ENCODE measurements at places on chromosomes 3 and 15. TPM values are rescaled to one million over a fixed set of nuclear protein-coding genes. Genes with fewer than 3 reads are reported as not detected.
A peak's percentile ranks its signal among the peaks of the same experiment; 100 is the strongest.

INAFM2 gene
- 22.8 TPM for total RNA-seq

SPTSSB gene
- total RNA-seq = not detected

GRCh38 chr3:186277268-186277909, 84.6 kb downstream of the DGKG start:
- H3K4me3 ChIP-seq = no peak overlapping the region
- no peaks in the 10 kb centered on the region for H3K4me1 ChIP-seq
- no peak overlapping the region for H3K27ac ChIP-seq

GRCh38 chr15:42973114-42973513, 52.5 kb upstream of the TTBK2 start:
- H3K4me1 ChIP-seq = no peaks in the 10 kb centered on the region
- DNase-seq = no peak
- no peak overlapping the region for H3K27ac ChIP-seq

- DNase-seq = no peak
- no peak overlapping the region for H3K4me3 ChIP-seq
- peaks cover 33% of the 10 kb centered on the region for H3K36me3 ChIP-seq
- peaks cover 14% of the 10 kb centered on the region for H3K4me1 ChIP-seq
- no peaks in the 10 kb centered on the region for H3K27me3 ChIP-seq
Measured at GRCh38 chr3:45606991-45607712, 12.6 kb downstream of the LIMD1 start.

HACL1 gene
- 21.4 TPM for total RNA-seq

GRCh38 chr3:129481766-129482332, 41.8 kb downstream of the IFT122 start:
- peak overlapping the region; percentile 68 for H3K27ac ChIP-seq
- DNase-seq = peak; percentile 77
- peaks cover 8% of the 10 kb centered on the region for H3K36me3 ChIP-seq
- no peak overlapping the region for H3K4me3 ChIP-seq
- no peaks in the 10 kb centered on the region for H3K27me3 ChIP-seq
- H3K4me1 ChIP-seq = peaks cover 7% of the 10 kb centered on the region

GOLGA8T gene
- total RNA-seq = not detected

SACM1L gene
- total RNA-seq = 88.0 TPM

AMIGO3 gene
- total RNA-seq = 0.21 TPM

C3orf49 gene
- not detected for total RNA-seq

DNA sequence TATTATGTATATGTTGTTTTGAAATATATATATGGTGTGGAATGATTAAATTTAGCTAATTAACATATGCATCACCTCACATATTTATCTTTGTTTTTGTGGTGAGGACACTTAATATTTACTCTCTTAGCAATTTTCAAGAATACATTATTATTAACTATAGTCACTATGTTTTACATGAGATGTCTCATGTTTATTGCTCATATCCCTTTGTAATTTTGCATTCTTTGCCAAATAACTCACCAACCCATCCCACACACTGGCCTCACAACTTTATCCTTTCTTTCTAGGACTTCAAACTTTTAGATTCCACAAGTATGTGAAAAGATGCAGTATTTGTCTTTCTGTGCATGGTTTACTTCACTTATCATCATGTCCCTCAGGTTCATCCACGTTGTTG, 950.2 kb upstream of the CADM2 start:
- no peak overlapping the region for H3K4me3 ChIP-seq
- H3K4me1 ChIP-seq = no peaks in the 10 kb centered on the region
- H3K36me3 ChIP-seq = no peaks in the 10 kb centered on the region
- no peak for DNase-seq
- no peaks in the 10 kb centered on the region for H3K27me3 ChIP-seq

DNA sequence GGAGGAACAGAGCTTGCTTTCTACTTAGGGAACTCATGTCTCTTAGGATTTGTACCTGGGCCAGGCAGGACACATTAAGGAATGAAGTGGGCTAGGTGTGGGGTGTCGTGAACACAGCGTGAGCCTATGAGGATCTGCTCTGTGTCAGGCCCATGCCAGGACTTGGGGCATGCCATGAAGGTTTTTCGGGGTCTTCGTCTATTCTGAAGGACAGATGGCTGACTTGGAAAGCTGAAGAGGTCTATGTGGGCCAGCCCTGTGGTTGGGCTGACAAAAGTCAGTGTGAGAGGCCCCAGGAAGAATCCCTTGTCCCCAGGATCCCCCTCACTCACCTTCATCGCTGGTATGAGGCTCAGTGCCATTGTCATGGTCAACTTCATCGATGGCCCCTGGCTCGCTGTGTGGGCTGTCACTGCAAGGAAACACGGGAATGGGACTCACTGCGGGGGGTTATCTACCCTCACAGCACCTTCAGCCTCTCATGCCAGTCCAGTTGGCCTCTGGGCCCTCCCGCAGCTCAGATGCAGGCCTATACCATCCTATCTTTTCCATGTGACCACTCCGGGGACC, 46.8 kb upstream of the RAD18 start:
- peaks cover 7% of the 10 kb centered on the region for H3K4me1 ChIP-seq
- no peak overlapping the region for H3K27ac ChIP-seq
- no peak overlapping the region for H3K4me3 ChIP-seq

GRCh38 chr15:34373951-34374350, 7.0 kb upstream of the LPCAT4 start:
- H3K36me3 ChIP-seq = peaks cover 6% of the 10 kb centered on the region
- no peak for DNase-seq
- peaks cover 9% of the 10 kb centered on the region for H3K4me1 ChIP-seq
- no peak overlapping the region for H3K27ac ChIP-seq
- peaks cover 1% of the 10 kb centered on the region for H3K27me3 ChIP-seq
- H3K4me3 ChIP-seq = no peak overlapping the region

SLC4A7 gene
- 69.0 TPM for total RNA-seq

GABRG3 gene
- not detected for total RNA-seq

C3orf80 gene
- total RNA-seq = 0.07 TPM

ZPLD1 gene
- total RNA-seq = not detected

GRCh38 chr15:82020625-82021394, 25.0 kb downstream of the MEX3B start:
- no peak for DNase-seq

GRCh38 chr3:149170672-149171071, 41.2 kb downstream of the HPS3 start:
- H3K27ac ChIP-seq = no peak overlapping the region
- DNase-seq = no peak
- H3K36me3 ChIP-seq = peaks cover 61% of the 10 kb centered on the region

LTF gene
- total RNA-seq = not detected

- no peak overlapping the region for H3K4me3 ChIP-seq
- H3K27me3 ChIP-seq = no peaks in the 10 kb centered on the region
- H3K36me3 ChIP-seq = no peaks in the 10 kb centered on the region
- peaks cover 30% of the 10 kb centered on the region for H3K4me1 ChIP-seq
- H3K27ac ChIP-seq = no peak overlapping the region
Measured at GRCh38 chr3:4995500-4996053, 16.3 kb downstream of the BHLHE40 start.

DNA sequence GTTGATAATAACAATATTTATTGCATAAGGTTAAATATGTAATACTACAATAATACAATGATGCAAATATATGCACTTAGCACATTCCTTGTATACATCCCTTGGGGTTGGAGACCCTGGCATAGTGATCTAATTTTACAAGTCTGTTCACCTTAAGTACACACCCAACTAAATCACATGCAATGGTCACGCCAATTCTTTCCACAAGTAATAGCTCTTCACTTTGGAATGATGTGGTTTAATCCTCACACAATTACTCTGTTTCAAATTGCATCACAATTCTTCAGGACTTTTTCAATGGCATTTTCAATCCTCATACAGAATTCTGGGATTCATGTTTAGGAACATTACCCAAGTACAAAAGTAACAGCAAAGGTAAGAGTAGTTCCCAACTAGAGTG, 27.3 kb upstream of the SPRED1 start:
- peaks cover 8% of the 10 kb centered on the region for H3K27me3 ChIP-seq
- no peak for DNase-seq
- no peaks in the 10 kb centered on the region for H3K36me3 ChIP-seq
- no peak overlapping the region for H3K27ac ChIP-seq

GRCh38 chr3:42264399-42265058, 1.5 kb downstream of the CCK start:
- no peak overlapping the region for H3K27ac ChIP-seq
- no peaks in the 10 kb centered on the region for H3K36me3 ChIP-seq
- H3K4me1 ChIP-seq = no peaks in the 10 kb centered on the region
- DNase-seq = no peak
- peaks cover 71% of the 10 kb centered on the region for H3K27me3 ChIP-seq
- H3K4me3 ChIP-seq = no peak overlapping the region

Data from activated CD4-positive, alpha-beta T cell treated with anti-CD3 and anti-CD28 coated beads, Interleukin-2, amount 10 ng/mL, durations not matched to agents 24 days and 14 days (primary cell).